Upper lobe of left lung (tissue), 6 donors: ENCODE measurements at places on chromosomes 5 and 9. TPM values are rescaled to one million over a fixed set of nuclear protein-coding genes. Genes with fewer than 3 reads are reported as not detected.

Gene DNAJC25
- total RNA-seq, result 5.1 TPM

Gene GCNT4
- total RNA-seq, result 3.0 TPM

Gene SPAG8
- total RNA-seq, result 4.0 TPM

Gene IFNA21
- total RNA-seq, result not detected

Gene NRARP
- 26.9 TPM for total RNA-seq

Gene DNAJC21
- 88.9 TPM for total RNA-seq

Gene SPINK7
- not detected for total RNA-seq

Gene NTNG2
- total RNA-seq, result 2.9 TPM

Gene STPG3
- not detected for total RNA-seq

Gene ANAPC2
- total RNA-seq, result 85.0 TPM

Gene MTREX
- total RNA-seq, result 68.4 TPM

Gene STC2
- 9.1 TPM for total RNA-seq
